ENCODE measurements at places on chromosomes 1 and 21. TPM values are rescaled to one million over a fixed set of nuclear protein-coding genes. Genes with fewer than 3 reads are reported as not detected.

ALX3 gene
- not detected for total RNA-seq

GRCh38 chr1:160726498-160727315 is 12.3 kb upstream of the SLAMF7 start:
- peak; percentile 72 for DNase-seq

TSPAN2 gene
- 1.0 TPM for total RNA-seq

- DNase-seq = no peak
These were observed 812.3 kb downstream of the ADGRL2 start for GRCh38 chr1:82612986-82613385.

OR2W3 gene
- not detected for total RNA-seq

NFYC gene
- total RNA-seq = 32.0 TPM

TNFRSF4 gene
- total RNA-seq = 0.35 TPM

DNA sequence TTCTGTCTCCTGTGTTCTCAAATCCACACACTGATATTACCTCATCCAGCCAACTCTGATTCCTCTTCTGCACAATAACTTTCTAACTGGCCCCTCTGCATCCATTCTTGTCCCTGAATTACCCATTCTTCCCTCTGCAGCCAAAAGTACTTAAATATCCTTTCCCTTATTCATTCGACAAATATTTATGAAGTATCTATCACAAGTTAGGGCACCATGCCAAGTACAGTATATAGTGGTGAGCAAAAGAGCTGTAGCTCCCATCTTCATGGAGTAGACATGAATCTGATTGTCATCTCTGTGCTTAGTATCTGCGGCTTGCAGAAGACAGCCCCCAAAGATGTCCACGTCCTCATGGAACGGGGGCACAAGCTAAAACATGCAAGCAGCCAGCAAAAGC is 316.8 kb downstream of the SETD4 start:
- DNase-seq = peak; percentile 45

GRCh38 chr1:85888921-85889320 is 180.7 kb upstream of the ZNHIT6 start:
- DNase-seq = no peak

DNA sequence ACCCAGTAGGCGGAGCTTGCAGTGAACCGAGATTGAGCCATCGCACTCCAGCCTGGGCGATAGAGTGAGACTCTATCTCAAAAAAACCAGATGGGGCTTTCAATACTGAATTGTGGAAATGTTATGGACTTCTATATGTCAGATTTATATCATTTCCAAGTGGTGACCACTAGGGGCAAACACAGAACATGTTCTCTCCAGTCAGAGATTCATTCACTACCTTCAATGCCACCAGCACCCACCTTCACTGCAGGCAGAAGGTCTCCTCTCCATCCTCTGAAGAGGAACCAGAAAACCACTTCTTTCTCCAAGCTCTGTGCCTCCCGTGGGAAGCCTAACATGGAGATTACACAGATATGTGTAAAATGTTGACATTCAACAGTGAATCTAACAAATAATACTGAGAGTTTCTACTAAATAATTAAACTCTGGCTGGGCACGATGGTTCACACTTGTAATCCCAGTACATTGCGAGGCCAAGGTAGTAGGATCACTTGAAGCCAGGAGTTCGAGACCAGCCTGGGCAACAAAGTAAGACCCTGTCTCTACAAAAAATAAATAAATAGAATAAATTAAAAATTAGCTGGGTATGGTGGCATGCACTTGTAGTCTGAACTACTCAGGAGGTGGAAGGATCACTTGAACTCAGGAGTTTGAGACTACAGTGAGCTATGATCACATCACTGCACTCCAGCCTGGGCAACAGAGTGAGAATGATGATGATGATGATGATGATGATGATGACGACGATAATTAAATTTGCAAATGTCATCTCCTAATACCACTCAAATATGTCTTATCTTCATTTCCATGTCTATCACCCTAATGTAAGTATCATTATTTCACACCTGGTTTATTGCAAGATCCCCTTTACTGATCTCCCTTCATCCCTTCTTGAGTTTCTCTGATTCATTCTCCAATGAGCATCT is 151.1 kb downstream of the ZNF281 start:
- peak; percentile 9 for DNase-seq

HPDL gene
- 0.66 TPM for total RNA-seq

GRCh38 chr1:45381243-45381642 is 41.0 kb upstream of the MUTYH start:
- DNase-seq = peak; percentile 85

DNA sequence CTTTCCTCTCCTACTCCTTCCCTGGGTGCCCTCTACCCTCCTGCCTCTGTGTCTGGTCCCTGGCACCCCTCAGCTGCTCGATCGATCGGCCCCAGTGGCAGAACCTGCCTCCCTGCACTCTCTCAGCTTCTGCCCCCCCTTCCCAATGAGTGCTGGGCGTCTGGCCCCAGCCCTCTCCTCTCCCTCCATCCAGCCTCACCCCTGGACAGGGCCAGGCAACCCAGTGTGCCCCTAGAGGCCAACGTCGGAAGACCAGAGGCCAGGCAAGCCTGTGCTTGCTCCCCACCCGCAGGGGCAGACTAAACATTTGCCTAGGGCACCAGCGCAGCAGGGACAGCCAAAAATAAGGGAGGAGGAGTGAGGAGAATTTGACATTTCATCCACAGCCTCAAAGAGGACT is 43.5 kb downstream of the LGR6 start:
- DNase-seq = peak; percentile 47
